Cortex of kidney (tissue), 1 donor: ENCODE measurements at places on chromosomes 2 and 18.

DNA sequence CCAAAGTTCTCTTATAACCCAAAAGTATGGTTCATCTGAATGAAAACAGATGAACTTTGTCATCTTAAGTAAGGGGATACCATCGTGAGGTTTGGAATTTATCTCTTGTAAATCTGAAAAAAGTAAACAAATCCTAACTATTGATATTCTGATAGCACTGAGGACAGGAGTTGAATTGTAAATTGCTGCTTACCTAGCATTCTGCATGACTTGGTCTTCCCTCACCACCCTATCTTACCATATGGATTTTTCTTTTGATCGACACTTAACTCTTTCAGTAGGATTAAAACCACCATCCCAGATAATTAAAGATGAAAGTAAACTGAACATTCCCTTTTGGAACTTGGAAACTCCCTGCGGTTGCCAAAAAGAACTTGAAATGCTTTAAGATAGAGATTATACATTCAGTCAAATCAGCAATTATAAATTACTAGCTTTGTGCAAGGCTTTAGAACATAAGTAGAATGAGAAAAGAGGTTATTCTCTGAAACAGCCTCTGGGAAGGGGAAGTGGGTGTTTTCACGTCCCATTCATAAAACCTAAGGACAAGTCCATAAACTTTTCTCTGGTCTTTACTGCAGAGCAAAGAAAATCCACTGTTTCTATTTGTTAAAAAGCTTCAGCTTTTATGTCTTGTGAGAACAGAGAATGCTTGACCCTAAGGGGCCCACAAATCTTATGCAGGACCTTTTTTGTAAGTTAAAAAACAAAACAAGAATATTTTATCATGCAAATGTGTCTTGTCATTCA is 49.7 kb upstream of the ZNF397 start:
- no peak for DNase-seq

- no peak for DNase-seq
Observed at GRCh38 chr2:80323610-80324009, 19.1 kb upstream of the LRRTM1 start.

DNA sequence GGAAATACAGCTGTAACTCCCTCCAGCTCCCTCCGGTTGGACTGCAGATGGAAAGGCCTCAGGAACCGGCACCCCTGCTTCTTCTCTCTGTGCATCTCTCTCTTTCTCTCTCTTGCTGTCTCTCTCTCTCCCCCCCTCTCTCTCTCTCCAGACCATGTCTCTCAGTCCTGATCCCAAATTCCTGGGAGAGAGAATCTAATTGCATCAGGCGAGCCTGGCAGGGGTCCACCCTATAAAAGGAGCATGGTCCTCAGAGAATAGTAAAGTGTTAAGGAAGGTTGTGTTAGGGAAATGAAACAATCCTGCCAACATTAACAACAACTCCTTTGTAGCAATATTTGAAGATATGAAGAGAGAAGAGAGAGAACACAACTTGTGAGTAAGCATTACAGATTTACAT is 36.7 kb downstream of the VIT start:
- DNase-seq: no peak

GRCh38 chr2:31957354-31958139 is 53.3 kb downstream of the MEMO1 start:
- no peak for DNase-seq

- no peak for DNase-seq
Observed at GRCh38 chr2:148244593-148245292, 223.9 kb downstream of the MBD5 start.
